ENCODE measurements at places on chromosomes 5 and 9.

DNA sequence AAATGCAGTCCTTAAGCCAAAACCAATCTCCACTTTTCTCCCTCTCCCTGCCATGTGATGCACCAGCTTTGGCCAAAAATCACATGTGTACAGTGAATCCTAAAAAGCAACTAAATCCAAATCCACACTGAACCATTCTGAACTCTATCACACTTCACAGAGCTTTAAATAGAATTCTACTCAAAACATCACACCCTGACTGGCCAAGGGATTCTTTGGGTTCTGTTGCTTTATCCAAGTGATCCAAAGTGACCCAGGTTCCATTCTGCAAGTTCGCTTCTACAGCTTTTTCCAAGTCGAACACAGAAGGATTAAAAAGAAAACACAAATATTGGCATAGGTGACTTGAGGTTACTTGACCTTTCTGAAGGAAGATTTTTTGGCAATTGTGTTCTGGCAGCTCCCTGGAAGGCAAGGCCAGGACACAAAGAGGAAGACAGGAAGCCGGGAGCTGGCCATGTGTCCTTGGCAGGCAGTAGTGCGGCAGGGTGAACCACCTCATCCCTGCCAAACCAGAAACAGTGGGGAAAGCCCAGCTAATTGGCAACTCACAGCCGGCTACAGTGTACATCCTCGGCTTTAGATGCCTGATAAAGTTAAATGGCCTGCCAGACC, 115.0 kb downstream of the NFIB start:
- no peak for DNase-seq

DNA sequence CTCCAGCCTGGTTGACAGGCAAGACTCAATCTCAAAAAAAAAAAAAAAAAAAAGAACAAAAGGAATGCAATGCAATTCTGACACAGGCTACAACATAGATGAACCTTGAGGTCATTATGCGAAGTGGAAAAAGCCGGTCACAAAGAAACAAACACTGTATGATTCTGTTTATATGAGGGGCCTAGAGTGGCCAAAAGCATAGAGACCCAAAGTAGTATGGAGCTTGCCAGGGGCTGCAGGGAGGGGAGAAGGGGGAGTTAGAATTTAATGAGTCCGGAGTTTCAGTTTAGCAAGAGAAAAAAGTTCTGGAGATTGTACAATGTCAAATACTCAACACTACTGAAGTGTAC, 33.2 kb upstream of the ASS1 start:
- DNase-seq, result no peak

DNA sequence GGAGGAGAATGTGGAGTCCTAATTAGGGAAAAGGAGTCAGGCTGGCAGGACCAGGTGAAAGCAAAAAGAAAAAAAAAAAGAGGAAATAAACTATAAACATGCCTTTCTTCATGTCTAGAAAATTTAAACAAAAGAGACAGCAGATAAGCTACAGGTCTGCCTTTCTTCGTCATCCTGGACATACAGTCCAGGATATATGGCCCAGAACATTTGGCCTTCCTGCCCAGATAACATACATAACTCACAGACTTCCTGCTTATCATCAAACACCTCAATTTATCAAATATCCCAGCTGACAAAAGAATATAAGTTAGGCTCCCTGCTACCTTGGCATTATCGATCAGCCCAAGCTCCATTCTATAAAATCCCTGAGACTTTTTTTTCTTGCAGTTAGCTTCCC, 11.2 kb downstream of the BTNL8 start:
- no peak for DNase-seq

DNA sequence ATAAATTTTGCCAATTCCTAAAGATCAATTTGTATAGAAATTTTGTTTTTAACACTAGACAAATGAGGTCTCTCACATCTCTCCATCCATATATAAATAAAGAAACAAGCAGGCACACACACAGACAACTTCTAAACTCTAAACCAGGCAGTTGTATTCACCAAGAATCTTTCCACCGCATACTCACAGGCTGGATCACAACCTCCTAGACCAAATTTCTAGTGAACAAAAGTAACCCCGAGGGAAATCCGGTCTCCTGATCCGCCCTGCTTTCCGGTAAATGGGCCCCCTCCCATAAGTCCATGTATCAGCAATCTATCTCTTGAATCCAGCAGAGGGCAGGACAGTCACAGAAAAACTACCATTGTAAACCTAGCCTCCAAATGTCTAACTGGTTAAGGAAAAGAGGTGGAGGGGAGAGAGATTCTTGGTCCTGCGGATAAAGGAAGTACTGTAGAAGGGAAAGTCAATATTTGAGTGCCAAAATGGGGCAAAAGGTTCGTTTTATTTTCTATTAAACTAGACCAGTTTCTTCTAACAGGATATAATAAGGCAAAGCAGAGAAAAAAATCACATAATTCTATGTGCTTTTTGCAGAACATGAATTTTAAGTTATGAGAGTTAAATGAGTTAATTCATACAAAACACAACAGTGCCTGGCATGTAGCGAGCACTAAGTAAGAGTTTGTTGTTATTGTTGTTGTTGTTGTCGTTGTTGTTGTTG, 4.8 kb upstream of the SMU1 start:
- DNase-seq, result no peak

DNA sequence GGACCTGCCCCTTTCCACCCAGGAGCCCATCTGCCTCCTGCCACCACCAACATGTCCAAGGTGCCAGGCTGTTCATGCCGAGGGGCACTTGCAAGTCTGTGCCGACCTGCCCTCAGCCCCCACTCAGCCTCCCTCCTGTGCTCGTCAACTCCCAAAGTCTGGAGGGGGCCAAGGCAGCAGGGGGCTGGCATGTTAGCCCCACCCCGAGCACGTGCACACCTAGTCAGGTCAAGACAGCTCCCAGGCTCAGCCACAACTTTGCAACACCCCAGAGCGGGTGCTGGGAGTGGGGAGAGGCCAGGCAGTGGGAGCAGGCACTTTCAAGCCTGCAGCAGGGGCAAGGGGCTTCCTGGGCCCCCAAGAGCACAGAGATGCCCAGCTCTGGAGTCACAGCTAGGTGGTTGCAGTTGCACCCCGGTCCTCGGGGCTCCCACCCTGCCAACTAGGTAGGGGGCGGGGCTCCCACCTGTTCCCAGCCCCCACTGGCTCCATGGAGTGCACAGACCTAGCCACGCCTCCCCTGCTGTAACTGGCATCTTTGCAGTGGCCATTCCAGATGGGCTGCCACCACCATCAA, 272.5 kb downstream of the CETN3 start:
- DNase-seq, result no peak

DNA sequence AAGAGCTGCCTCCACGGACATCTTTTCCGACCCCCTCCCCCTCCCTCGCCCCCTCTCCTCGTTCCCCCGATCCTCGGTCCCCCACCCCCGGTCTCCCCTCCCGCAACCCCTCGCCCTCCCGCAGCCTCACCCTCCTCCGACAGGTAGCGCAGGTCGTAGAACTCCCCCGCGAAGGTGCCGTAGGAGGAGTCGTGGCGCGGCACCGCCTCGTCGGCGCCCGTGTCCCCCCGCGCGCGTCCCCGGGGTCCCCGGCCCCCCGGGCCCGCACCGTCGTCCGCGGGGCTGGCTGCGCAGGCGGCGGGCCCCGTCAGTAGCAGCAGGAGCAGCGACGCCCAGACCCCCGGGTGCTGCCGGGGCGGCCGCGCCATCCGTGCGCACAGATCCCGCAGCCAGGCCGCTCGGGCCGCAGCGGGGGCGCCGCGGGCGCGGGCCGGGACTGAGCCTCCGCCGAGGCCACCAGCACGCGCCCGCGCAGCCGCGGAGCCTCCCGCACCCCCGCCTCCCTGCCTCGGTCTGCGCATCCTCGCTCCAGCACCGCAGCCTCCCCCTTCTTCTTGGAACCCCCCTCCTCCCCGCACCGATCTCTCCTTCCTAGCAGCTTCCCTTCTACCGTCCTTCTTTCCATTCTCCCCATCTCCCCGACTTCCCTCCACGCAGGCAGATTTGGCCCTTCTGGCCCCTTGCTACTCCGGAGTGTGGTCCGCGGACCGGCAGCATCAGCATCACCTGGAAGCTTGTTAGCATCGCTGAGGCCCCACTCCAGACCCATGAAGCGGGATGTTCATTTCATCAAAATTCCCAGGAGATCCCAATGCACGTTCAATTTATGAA, at the start of gene FRRS1L:
FRRS1L (minus strand) TSS at position 479 of the 831 bp plus-strand sequence; CDS start at position 368, 111 bp downstream.
- no peak for DNase-seq

DNA sequence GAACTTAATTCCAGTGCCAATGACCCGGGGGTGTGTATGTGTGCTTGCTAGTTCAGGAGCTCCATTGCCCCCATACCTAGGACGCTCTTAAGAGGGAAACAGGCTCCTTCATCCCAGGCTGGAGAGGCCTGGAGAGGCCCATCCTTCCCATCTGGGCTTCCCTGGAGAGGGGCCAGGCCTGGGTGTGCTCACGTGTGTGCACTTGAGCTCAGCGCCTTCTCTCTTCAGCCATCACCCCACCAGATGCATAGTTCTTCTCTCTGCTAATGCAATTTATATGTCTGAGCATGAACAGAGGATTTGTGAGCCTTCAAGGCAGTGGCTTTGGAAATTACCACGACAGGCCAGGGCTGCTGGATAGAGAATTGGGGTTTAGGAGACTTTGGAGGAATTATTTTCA, 48.6 kb upstream of the SHB start:
- DNase-seq, result no peak

GRCh38 chr5:68432682-68433081, 217.1 kb downstream of the PIK3R1 start:
- no peak for DNase-seq

- DNase-seq, result no peak
These were observed 204.8 kb upstream of the KLF4 start for GRCh38 chr9:107694390-107694789.

DNA sequence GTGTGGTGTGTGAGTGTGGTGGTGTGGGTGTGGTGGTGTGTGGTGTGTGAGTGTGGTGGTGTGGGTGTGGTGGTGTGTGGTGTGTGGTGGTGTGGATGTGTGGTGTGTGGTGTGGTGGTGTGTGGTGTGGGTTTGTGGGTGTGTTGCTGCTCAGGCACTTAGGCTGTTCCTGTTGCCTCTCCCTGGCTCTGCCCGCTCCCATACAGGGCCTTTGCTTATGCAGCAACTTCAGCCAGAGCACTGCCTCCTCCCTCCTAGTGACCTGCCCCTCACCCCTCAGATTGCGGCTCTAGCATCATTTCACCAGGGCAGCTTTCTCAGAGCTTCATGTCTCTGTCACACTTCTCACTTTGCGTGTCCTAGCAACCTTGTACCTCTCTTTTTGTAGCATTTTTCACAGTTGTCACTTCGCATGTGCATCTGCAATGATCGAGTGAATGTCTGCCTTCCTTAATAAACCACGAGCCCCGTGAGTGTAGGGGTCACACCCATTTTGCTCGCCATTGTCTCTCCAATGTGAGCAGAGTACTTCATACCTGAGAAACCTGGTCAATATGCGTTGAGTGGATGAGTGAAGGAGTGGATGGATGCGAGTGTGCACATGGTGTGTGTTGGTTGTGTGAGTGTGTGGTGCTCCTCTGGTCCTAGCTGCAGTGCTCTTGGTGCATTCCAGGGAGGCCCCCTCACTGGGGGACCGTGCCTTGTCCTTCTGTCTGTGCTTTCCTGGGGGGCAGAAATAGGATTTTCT, 167.9 kb upstream of the PANK3 start:
- DNase-seq, result no peak

GRCh38 chr9:31597977-31598376, 786.5 kb upstream of the ACO1 start:
- DNase-seq, result no peak

DNA sequence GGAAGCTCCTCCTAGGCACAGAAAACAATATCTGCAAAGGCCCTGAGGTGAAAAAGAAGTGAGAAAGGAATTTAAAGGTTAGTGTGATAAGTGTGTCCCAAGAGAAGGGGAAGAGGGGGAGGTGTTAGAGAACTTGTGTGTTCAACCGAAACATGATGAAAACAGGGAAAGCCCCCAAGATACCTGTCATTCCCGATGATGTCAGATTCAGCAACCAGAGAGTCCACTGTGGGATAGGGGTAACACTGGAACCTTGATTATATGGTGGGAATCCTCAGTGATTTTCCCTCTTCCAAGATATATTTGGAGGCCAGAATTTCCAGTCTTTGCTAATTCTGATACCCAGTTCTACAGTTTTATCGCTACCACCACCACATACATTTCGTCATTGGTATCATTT, 15.5 kb upstream of the BNC2 start:
- DNase-seq, result no peak

DNA sequence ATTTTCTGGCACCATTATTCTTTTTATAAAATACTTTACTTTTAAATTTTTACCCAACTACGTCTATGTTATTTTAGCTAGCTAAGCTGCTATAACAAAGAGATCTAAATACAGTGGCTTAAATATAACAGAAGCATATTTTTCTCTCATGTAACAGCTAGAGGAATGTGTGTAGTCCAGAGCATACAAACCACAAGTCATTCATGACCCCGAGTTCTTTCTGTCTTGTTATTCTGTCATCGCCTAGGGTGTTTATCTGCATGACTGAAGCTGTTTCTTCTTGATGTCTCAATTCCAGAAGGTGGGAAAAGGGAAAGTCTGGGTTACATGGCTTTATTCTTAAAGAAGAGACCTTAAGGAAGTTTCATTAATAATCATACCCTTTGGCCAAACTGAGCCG, 136.9 kb upstream of the RFX3 start:
- no peak for DNase-seq

All from stimulated activated CD4-positive, alpha-beta T cell treated with anti-CD3 and anti-CD28 coated beads, TNF-alpha, amount 100 ng/mL, for 1 hour (primary cell).